ENCODE measurements at places on chromosomes 16 and 17. TPM values are rescaled to one million over a fixed set of nuclear protein-coding genes. Genes with fewer than 3 reads are reported as not detected.
A peak's percentile ranks its signal among the peaks of the same experiment; 100 is the strongest.

DNA sequence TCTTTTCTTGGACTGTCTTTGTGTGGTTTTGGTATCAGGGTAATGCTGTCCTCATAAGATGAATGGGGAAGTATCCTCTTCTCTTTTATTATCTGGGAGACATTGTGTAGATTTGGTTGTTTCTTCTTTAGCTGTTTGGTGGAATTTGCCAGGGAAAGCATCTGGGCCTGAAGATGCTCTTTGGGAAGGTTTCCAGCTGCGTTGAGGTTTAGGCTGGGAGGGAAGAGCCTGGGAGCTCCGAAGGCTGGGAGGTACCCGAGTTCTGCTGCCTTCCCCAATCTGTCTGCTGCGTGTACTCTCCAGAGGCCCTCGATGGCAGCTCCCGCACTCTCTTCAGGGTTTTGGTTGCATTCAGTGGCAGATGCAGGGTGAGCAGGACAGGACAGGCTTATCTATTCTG lies 25.6 kb upstream of the CRISPLD2 start:
- DNase-seq: no peak

GRCh38 chr17:31530391-31530985 lies 139.0 kb downstream of the RAB11FIP4 start:
- DNase-seq: no peak

DNA sequence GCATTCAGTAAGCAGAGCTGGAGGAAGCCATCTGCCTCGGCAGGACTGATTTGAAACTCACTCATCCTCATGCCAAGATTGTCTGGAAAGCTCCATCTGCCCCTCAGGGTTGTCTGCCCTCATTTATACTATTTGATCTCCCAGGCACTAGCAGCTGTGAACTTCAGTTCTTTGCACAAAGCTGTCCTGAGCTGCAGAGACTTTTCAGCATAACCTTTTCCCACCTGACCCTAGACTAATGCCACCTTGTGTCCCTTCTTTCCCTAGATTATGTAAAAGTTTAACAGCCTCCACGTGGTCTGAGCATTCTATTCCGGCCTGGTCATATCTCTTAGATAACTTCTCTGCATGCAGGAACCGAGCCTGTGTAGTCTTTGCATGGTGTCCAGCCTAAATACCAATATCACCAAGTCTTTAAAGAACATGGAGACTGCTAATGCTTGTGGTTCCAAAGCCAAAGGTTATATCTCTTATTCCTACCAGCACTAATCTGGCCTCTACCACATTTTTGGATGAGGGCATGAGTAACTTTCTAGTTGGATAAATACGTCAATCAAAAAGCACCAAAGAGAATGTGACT lies 29.1 kb downstream of the STAT5A start:
- no peak for DNase-seq

GRCh38 chr17:58576679-58577367 lies 62.4 kb upstream of the MTMR4 start:
- no peak for DNase-seq

DNA sequence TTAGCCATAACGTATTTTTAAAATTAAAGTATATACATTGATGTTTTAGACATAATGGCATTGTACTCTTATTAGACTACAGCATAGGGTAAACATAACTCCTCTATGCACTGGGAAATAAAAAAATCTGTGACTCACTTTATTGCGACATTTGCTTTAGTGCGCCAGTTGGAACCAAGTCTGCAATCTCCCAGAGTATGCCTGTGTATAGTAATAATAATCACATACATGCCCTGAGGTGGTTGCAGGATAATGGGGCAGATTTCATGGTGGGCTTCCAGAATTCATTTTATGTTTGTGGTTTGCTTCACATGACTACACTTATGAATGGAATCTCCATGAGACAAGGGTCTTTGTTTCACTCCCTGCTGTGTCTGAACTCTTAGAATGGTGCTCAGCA lies 66.9 kb upstream of the N4BP1 start:
- DNase-seq: no peak

DNA sequence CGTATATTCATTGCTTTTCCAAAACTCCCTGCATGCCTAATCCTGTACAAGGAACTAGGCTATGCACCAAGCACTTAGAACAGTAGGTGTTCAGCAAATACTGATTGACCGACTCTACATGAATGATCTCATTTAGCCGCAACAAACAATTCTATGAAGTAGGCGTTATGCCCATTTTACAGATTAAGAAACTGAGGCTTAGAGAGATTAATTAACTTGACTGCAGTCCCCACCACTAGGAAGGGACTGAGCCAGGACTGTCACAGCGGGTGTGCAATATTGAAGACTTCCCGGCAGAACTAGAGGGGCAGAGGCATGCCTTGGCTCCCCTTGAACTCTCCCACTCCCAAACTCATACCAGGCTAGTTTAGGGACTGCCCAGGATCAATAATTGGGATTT lies 10.5 kb upstream of the N4BP1 start:
- no peak for DNase-seq

DNA sequence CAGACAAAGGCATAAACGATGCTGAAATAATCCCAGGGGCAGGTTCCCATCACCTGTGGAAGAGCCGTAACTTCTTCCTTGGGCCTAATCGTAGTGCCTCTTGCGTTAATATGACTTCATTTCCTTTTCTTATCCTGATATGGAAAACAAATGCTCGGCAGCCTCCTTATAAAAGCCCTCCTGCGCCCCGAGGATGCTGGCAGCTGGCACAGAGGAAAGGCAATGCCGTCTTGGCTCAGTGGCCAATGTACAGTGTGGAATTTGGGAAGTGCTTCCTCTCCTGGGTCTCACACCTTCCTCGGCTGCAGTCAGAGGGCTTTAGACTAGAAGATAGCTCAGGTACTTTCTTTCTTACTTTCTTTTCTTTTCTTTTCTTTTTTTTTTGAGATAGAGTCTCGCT lies 3.4 kb downstream of the SCN4A start:
- no peak for DNase-seq

- no peak for DNase-seq
Measured at GRCh38 chr17:66416207-66416940, 114.0 kb downstream of the PRKCA start.

- DNase-seq: no peak
Measured at GRCh38 chr16:75322740-75323139, 71.3 kb upstream of the BCAR1 start.

GRCh38 chr17:8887834-8888703 lies 20.6 kb upstream of the PIK3R6 start:
- peak; percentile 87 for DNase-seq

DNA sequence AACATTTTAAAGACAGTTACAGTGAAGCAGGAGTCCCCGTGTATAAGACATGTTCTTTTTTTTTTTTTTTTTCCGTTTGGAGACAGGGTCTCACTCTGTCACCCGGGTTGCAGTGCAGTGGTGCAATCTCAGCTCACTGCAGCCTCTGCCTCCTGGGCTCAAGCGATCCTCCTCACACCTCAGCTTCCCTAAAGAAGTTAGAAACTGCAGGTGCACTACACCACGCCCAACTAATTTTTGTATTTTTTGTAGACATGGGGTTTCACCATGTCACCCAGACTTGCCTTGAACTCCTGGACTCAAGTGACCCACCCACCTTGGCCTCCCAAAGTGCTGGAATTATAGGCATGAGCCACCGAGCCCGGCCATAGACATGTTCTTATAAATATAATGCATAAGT lies 3.0 kb downstream of the EVI2B start:
- DNase-seq: no peak

The CDH16 gene
- total RNA-seq: not detected

DNA sequence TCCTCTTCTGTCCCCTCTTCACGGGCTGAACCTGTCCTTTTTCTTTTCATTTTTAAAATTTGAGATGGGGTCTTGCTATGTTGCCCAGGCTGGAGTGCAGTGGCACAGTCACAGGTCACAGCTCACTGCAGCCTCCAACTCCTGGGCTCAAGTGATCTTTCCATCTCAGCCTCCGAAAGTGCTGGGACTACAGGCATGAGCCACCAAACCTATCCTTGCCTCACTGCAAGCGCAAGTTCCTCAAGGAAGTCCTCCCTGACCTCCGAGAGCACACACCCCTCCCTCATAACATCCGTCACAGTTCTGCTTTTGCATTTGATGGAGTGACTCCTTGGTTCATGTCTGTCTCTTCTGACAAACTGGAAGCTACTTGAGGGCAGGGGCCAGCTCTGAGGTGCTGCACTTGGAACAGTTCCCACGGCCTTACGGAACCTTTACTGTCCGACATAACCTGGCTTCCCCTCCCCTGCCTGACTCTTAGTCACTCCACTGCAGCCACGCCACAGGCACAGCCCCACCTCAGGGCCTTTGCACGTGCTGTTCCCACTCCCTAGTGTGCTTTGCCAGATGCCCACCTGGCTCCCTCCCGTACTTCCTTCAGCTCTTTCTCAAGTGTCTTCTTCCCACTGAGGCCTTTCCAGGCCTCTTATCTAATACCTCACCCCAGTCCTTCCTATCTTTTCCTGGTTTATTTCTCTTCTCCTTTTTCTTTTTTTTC lies 4.4 kb downstream of the TBX6 start:
- no peak for DNase-seq

- no peak for DNase-seq
Measured at GRCh38 chr16:19488213-19488640, 33.7 kb downstream of the GDE1 start.

- no peak for DNase-seq
Measured at GRCh38 chr16:1154291-1154886, 1.5 kb downstream of the CACNA1H start.

DNA sequence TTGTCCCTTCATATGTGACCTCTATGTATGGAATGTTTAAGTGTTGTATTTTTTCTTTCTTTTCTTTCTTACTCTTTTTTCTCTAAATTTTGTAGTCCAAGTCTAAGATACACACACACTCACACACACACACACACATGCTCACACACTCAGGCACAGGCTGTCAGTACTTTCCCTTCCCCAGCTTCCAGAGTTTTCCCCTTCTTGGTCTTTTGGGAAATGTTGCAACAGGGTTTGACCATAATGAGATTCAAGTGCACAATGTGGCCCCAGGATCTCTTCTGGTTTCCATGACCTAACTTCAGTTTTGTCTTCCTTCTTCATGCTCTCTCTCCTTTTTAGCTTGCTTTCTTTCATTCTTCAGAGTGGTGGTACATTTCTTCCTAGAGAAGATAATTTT lies 289.8 kb upstream of the FOXF1 start:
- DNase-seq: no peak

The GRIN2A gene
- total RNA-seq: 1.8 TPM

GRCh38 chr17:6599364-6599763 lies 41.1 kb downstream of the KIAA0753 start:
- no peak for DNase-seq

The PIPOX gene
- 57.2 TPM for total RNA-seq

The KIF1C gene
- 118 TPM for total RNA-seq

- no peak for DNase-seq
Measured at GRCh38 chr17:40326832-40327199, 17.8 kb downstream of the RARA start.

- peak; percentile 76 for DNase-seq
Measured at GRCh38 chr16:807347-808084, 7.0 kb upstream of the GNG13 start.

The DNASE1L2 gene
- total RNA-seq: 0.35 TPM

- no peak for DNase-seq
Measured at GRCh38 chr16:50496990-50497389, 51.2 kb upstream of the NKD1 start.

DNA sequence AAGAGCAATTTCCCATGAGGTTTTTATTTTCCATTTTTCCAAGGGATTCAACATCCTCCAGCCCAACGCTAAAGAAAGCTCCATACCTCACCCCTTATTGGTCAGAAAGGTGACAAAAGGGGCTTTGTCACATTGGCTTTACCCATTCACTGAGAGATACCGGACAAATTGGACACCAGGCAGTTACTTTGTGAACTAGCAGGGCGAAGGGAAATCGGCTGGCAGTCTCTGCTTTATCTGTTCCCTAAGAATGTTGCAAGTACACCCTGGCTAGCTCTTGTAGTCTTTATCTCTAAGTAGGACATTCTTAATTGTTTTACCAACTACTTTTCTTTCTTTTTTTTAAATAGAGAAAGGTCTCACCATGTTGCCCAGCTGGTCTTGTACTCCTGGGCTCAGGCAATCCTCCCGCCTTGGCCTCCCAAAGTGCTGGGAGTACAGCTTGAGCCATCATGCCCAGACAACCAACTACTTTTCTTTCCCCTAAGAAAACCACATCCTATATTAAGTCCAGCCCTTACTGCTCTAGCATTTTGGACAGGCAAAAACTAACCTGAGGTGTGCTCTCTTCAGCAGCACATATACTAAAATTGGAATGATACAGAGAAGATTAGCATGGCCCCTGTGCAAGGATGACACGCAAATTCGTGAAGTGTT lies 16.8 kb downstream of the PRPSAP1 start:
- DNase-seq: no peak

The SMIM36 gene
- total RNA-seq: not detected

DNA sequence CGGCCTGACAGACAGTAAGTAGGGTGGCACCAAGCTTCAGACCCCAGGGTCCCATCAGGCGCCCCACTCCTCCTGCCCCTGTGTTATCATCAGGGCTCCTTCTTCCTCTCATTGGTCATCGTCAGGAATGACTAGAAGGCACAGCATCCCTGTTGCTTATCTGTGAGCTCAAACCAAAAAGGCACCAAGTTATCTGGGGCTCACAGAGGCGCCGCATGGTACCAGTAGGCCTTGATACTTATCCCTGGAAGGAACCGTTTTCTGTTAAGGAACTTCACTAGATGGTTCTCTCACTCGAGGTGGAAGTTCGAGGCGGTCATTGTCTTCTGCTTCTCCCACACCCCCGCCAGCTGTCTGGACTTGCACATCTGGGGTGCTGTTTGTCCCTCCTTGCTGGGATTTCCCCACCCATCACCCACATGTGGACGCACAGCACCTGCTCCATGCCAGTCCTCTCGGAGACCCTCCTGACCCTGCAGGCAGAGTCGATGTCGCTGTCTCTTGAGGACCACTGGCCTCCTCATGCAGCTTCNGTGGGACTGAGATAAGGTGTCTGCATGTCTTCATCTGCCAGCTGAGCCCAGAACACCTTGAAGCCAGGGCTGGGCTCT lies 52.1 kb downstream of the METRNL start:
- DNase-seq: no peak

- no peak for DNase-seq
Measured at GRCh38 chr16:87740441-87740840, 25.3 kb downstream of the KLHDC4 start.

The STH gene
- total RNA-seq: not detected

GRCh38 chr17:78898947-78899346 lies 4.1 kb downstream of the CEP295NL start:
- DNase-seq: no peak

GRCh38 chr16:88497561-88498462 lies 44.7 kb downstream of the ZFPM1 start:
- DNase-seq: no peak

GRCh38 chr17:46212634-46213435 lies 19.6 kb upstream of the KANSL1 start:
- no peak for DNase-seq

The CCL1 gene
- not detected for total RNA-seq

The KCNJ2 gene
- total RNA-seq: 0.59 TPM

Measured in H1 (cell line).